SK-N-DZ (cell line): ENCODE measurements at places on chromosomes 16 and 17.

DNA sequence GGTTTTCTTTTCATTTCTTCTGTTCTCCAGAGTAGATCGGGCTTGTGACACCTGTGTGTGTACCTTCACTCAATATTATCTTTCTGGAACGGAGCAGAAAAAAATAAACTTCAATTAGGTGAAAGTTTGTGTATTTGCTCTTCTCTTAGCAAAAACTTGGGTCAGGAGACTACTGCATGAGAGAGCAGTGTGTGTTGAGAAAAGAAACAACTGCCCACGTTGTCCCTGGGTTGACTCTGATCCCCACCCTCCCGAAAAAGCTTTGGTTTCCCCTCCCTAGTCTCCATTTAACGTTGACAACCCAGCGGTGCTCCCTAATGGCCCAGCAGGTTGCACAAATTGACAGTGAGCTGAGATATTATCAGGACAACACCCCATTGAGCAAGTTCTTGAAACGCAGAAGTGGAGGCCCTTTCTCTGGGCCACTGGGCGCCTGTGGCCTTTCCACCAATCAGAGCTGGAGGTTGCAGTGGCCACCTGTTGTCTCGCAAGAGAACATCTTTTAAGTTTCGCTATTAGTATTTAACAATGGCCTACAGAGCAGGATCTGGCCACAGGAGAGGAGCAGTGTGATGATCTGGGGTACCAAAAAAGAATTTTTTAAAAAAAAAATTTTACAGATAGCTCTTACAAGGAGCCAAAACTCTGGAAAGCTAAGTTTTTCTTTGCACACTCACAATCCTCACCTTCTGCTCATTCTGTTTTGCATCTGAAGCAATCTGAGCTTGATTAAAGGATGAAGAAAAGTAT lies 1.5 kb upstream of the TOX3 start:
- DNase-seq = peak; percentile 73

DNA sequence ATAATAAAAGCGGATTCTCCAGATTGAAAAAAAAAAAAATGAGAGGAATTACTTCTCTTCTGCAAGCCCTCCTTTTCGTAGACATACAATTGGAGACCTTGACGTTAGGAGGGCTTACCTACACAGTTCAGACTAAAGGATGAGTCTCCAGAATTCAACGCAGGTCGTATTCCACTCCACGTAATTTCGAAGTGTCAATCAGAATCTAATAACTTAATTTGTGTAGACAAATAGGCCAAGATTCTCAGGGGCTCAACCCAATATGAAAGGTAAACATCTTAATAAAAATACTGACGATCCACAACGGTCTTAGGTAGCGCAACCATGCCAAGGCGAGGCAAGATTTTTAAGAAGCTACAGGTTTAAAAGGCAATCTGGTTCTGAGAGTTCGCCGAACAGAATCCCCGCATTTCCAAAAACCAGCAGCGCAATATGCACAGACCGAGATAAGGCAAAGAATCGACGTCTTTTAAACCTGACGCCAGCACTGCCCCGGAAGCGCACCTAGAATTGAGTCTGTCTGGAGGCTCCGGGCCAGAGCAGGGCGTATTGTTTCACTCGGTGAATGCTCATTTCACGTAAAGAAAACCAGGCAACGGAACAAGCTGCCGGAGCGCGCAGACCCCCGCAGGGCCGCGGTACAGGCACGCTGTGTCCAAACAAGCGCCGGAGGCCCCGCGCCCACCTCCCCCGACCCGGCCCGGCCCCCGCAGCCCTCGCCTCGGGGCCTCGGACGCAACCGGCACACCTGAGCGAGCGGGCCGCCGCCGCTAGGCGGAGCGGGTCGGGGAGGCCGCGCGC lies 623 bp downstream of the MBTPS1 start:
- peak; percentile 60 for DNase-seq

GRCh38 chr16:88650749-88651275 lies at the start of gene CYBA:
Gene CYBA, minus strand, starts transcription at chr16:88651053. Its CDS starts 40 bp downstream, at chr16:88651013.
- peak; percentile 56 for DNase-seq

GRCh38 chr16:86079255-86079885 lies 180.4 kb downstream of the IRF8 start:
- DNase-seq = no peak

GRCh38 chr17:77235370-77235941 lies 94.7 kb downstream of the SEC14L1 start:
- DNase-seq = no peak

- DNase-seq = no peak
These were observed 10.3 kb downstream of the C17orf113 start for GRCh38 chr17:42039794-42040763.
